ENCODE measurements at places on chromosomes 11 and 22. TPM values are rescaled to one million over a fixed set of nuclear protein-coding genes. Genes with fewer than 3 reads are reported as not detected.

DNA sequence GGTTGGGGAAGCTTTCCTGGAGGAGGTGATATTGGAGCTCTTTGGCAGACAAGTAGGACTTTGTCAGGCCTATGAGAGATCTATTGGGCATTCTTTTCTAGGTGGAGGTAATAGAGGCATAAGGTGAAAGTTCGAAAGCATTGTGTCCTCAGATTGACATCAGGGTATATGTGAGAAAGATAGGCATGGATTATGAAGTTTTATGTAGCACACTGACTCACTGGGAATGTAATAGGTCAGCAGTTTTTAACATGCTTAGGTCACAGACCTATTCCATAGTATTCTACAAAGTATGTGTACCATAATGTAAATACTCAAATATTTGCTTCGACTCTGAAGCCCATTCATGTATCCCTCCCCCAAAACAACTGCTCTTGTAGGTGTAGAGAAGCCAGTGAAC is 11.8 kb downstream of the HIKESHI start:
- DNase-seq = no peak

DNA sequence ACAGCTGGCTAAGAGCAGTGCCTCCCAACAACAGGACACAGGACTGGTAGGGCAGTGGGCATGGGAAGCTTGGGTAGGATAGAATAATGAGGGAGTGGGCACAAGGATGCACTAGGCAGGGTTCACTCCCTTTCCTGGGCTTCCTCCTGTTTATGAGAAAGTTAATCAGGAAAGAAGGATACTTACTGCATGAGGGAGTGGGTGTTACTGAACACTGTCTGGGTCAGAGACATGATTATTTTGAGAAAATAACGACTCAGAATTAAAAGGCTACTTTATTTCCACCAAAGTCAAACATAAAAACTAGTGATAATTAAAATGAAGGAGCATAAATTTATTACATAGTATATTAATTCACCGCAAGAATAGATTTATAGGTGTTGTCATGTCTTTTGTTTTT is 35.8 kb downstream of the NCAM1 start:
- DNase-seq = no peak

DNA sequence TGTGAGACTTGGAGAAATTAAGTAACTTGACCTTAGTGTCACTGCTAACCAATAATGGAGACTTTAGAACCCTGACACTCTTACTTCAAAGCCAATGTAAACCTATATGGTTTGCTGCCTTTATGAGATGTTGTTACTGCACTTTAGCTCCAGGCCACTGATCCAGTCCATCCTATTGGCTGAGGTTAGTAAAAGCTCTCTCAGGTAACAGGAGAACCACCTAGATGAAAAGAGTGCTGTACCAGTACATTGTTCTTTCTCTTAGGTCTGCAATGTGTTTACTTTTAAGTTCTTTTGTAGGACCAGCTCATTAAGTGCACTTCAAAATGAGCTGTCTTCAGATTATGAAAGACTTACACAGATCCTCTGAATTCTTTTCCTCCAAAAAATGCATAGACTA is 994.0 kb upstream of the FAT3 start:
- DNase-seq = no peak

FOSL1 gene
- total RNA-seq = 9.9 TPM

GRCh38 chr11:113019711-113020110 is 58.5 kb downstream of the NCAM1 start:
- no peak for DNase-seq

- no peak for DNase-seq
These were observed 1.8 kb upstream of the NCF4 start for GRCh38 chr22:36858966-36859365.

OR4D5 gene
- not detected for total RNA-seq

DNA sequence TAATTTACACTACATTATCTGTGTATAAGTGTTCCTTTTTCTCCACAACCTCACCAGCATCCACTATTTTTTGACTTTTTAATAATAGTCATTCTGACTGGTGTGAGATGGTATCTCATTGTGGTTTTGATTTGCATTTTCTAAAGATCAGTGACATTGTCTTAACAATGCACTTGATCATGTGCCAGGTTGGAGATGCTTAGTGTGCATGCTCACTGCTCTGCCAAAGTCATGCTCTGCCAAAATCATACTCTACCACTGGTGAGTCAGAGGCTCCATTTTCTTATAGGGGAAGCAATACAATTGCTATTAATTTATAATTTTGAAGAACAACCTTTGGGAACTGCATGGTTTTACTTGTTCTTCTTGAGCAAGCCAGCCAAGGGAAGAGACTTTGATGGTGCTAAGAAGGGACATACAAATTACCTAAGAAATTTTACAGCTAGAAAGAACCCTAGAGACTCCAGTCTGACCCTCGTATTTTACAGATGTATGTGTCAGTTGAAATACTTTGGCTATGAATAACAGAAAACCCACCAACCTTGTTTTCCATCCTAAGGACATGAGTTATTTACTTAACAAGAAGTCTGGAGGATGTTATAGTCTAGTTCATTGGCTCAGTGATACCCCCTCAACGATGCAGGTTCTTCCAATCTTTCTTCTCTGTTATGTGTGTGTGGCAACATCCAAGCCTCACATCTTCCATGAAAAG is 368.9 kb downstream of the DDX10 start:
- DNase-seq = no peak

ALKBH8 gene
- 13.4 TPM for total RNA-seq

PKDREJ gene
- not detected for total RNA-seq

DNA sequence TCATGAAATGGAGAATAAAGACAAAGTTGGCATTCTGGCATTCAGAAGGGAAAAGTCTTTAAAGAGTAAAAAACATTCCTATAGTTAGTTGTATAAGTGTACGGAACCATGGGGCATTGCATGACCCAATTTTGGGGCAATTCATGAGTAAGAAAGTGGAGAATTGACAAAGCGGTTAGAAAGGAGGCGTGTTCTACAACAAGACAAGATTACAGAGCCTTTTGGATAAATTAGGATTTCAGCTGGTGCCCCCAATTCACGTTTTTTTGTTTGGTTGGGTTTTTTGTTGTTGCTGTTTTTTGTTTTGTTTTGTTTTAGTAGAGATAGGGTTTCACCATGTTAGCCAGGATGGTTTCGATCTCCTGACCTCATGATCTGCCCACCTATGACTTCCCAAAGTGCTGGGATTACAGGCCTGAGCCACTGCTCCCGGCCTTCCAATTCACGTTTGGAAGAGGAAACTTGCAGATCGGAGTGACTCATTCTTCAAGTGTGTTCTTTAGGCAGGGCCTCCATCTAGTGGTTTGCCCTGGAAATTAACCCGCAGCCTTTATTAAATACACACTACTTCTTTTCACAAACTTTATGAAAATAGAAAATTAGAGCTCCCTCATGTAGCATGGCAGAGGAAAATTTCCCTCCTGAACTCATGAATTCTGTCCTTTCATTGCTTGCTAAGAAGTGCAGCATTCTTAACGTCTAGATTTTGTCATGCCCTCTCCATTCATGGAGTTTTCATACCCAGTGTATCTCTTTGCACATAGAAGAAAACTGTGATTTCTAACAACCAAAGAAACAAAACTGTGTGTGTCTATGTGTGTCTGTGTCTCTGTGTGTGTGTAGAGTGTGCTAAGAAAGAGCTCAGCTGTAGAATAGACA is 118.1 kb downstream of the BBOX1 start:
- peak; percentile 44 for DNase-seq

DNA sequence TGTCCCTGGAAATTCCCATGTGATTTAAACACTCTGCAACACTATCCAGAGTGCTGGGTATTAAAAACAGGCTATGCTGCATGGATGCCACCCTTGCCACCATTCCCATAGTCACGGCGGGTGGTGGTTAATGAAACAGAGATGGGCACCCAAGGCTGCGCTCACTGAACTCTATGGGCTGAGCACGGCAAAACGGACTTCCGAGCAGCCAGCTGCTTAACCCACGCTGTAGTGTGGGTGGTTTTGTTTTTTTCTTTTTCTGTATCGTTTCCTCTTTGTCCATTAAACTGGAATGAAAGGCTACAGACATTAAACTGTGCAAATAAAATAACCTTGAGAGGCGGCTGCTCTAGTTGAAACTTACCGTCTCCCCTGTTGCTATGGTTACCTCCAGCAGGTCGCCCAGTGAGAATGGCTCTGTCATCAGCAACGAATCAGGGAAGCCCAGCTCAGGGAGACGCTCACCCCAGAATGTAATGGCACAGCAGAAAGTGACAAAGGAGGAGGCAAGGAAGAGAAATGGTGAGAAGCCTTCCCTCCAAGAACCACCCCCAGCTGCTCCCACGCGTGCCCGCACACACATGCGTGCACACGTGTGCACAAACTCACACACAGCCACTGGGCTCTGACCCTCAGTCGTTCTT is 102.1 kb downstream of the C11orf91 start:
- no peak for DNase-seq

DNA sequence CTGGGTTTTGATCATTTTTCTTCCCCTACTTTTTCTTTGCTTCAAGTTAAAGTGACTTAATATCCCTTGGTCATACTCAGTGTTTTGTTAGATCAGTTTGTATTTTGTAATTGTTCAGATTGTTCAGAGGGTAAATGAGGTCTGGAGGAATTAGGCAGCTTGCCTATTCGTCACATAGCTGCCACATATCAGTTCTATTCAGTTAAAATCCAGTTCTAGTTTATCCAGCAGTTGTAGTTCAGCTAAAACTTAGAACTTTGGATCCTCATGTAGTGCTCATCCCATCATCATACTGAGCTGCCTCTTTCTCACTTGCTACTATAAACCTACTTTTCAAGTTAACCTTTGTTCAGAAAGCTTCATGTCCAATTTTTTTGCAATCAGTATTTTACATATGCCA is 47.1 kb upstream of the DEPDC7 start:
- DNase-seq = no peak

- no peak for DNase-seq
These were observed 21.4 kb upstream of the TUB start for GRCh38 chr11:8059571-8060011.

GRCh38 chr11:71940561-71941219 is 11.8 kb downstream of the RNF121 start:
- no peak for DNase-seq

VSIG2 gene
- total RNA-seq = 0.32 TPM

GLYATL1 gene
- 0.18 TPM for total RNA-seq

DNA sequence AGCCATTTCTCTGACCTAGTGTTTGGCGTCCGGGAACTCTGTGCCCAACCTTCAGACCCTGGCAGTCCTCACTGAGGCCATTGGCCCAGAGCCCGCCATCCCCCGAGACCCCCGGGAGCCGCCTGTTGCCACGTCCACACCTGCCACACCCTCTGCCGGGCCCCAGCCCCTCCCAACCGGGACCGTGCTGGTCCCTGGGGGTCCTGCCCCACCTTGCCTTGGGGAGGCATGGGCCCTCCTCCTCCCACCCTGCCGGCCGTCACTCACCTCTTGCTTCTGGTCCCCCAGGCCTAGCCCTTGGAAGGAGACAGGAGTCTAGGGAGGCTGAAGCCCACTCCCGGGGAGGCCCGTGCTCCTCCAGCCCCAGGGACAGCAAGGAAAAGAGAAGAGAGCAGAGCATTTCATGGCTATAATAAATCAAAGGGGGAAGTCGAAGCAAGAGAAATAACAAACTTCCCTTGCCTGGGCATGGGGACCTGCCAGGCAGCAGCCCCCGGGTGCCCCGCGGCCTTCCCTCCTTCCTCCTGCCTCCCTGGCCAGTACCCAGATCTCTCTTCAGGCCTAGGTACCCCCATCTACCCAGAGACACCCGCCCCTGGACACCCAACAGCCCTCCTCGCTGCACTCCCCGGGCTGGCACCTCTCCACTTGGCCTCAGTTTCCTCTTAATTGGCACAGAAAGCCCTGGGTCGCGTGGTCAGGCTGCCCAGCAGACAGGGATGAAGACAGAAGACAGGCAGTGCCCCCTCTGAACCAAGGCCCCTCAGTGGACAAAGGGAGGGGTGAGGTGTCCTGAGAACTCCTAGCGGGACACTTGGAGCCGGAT is 13.0 kb upstream of the SLC39A13 start:
- no peak for DNase-seq

- DNase-seq = no peak
These were observed 7.4 kb downstream of the RAB38 start for GRCh38 chr11:88167853-88168252.

SMIM35 gene
- total RNA-seq = 0.32 TPM

DNA sequence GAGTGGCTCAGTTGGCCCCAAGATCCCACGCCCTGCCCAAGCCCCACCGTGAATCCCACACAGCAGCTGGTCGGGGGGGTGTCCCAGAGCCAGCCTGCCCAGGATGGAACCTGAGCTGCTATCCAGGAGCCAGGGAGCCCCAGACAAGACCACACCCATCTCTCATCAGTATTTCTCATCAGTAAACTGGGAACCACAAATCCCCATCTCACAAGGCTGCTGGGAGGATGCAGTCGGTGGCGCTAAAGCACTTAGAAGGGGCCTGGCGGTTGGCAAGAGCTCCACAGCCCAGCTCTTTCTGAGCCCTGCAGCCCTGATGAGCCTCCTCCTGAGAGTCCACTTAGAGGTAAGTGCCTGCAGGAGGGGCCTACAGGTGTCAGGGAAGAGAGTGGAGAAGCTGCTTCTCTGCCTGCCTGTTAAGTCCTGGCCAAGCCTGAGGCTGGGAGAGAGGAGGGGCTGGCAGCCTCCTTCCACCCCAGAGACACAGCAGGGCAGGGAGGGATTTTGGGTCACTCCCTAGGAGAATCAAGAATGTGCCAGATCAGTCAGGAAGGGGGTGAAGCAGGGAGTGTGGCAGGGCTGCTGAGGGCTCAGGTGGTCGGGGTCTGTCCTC is 6.1 kb downstream of the FADS3 start:
- no peak for DNase-seq

CCDC15 gene
- total RNA-seq = 4.8 TPM

APOA5 gene
- total RNA-seq = not detected

DNA sequence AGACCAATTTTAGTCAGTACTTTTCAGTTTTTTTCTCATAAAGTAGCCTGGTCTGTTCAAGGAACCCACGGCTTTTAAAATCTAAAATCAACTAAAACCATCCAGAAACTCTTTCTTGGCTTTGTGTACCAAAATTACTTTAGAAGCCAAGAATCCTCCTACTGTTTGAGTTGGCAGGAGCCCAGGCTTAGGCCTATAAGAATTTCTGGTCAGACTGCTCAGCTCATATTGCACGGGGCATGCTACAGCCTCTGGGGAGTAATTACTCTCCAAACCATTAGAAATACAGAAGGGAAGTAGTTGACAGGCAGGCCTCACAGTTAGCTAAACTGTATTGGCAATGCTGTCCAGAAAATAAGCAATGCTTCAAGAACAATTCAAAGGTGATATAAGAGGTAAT is 1862.9 kb upstream of the RAG2 start:
- DNase-seq = no peak

DNA sequence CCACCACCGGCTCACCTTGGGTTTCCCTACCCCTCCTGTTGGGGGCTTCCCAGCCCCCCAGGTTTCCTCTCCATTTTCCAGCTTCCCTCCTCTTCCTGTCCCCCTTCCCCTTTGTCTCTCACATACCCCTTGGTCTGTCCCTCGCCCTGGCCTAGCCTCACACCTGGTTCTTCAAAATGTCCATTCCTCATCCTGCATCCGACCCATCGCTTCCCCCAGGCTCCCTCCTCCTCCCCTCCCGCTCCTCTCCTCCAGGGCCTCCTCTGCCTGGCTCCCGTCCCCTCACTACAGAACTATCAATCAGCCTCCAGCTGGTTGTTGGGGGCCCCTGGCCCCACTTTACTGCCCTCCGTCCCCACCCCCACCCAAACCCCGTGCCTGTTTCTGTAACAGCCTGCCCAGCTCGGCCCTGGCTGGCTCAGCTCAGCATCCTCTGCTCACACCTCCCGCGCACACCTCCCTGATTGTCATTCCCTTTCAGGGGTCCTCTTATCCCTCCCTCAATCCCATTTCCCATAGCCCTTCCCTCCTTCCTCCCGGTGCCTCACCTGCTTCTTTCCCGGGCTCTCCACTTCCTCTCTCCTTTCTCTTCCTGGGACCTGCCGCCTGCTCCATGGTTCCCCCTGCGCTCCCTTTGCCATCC is 1.2 kb downstream of the CNIH2 start:
- DNase-seq = no peak

GRCh38 chr22:43345761-43346301 is 2.7 kb upstream of the SCUBE1 start:
- peak; percentile 12 for DNase-seq

Data from activated CD8-positive, alpha-beta T cell treated with anti-CD3 and anti-CD28 coated beads for 36 hours (primary cell).